Fibroblast of villous mesenchyme (primary cell): ENCODE measurements at places on chromosomes 6 and 20.

- DNase-seq: no peak
Observed at GRCh38 chr20:4369798-4370124, 351.9 kb upstream of the PRND start.

DNA sequence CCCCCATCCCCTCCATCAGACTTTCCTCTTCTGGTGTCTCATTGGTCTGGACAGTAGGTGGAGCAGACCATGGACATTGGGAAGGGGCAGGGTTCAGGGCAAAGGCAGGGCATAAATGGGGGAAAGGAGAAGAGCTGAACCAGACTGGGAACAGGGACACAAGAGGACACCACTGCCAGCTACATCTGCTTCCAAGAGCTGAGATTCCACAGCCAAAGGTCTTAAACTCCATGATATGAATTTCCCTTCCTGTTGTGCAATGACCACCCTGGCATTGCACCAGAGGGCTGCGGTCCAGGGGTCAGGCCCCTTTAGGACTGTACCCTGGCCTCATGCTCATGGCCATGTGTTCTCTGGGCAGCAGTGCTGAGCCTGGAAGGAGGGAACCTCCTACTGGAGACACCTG lies 137.9 kb downstream of the MAFB start:
- no peak for DNase-seq

GRCh38 chr20:1890469-1891262 lies 4.5 kb upstream of the SIRPA start:
- DNase-seq: no peak

- no peak for DNase-seq
Observed at GRCh38 chr20:14817101-14817500, 479.7 kb upstream of the FLRT3 start.
